Fibroblast of villous mesenchyme (primary cell): ENCODE measurements at places on chromosomes 6 and 20. TPM values are rescaled to one million over a fixed set of nuclear protein-coding genes. Genes with fewer than 3 reads are reported as not detected.

The KAT14 gene
- total RNA-seq = 13.9 and 16.0 TPM in 2 replicates

The TRAPPC3L gene
- under 0.01 TPM in 1 of 2 replicates, not detected in the other for total RNA-seq

The C6orf163 gene
- 2.6 and 2.9 TPM in 2 replicates for total RNA-seq

The MDFI gene
- not detected in 2 replicates for total RNA-seq

The C6orf118 gene
- total RNA-seq = not detected in 2 replicates

The TRIM10 gene
- total RNA-seq = not detected in 2 replicates

The CNBD2 gene
- 1.7 and 4.5 TPM in 2 replicates for total RNA-seq

The PPIL6 gene
- 0.97 and 1.7 TPM in 2 replicates for total RNA-seq

The VNN1 gene
- total RNA-seq = under 0.01 TPM in 2 replicates

The APCDD1L gene
- 0.86 and 2.9 TPM in 2 replicates for total RNA-seq

The OR12D3 gene
- not detected in 2 replicates for total RNA-seq

The ZBTB12 gene
- 1.9 and 3.0 TPM in 2 replicates for total RNA-seq

The ENPP5 gene
- 0.32 and 0.43 TPM in 2 replicates for total RNA-seq

The CTNNBL1 gene
- total RNA-seq = 19.3 and 23.3 TPM in 2 replicates

The HLA-DRB1 gene
- total RNA-seq = not detected in 2 replicates

The DSP gene
- total RNA-seq = 28.1 and 33.2 TPM in 2 replicates

The CSE1L gene
- 67.6 and 114 TPM in 2 replicates for total RNA-seq

The ZBTB46 gene
- total RNA-seq = 13.8 and 21.3 TPM in 2 replicates

The C20orf144 gene
- total RNA-seq = under 0.01 and 0.32 TPM in 2 replicates

The TMEM14B gene
- total RNA-seq = 62.8 and 79.0 TPM in 2 replicates

The SCRT2 gene
- not detected in 2 replicates for total RNA-seq

The RNF144B gene
- 0.97 and 2.6 TPM in 2 replicates for total RNA-seq

The PRSS16 gene
- under 0.01 TPM in 1 of 2 replicates, not detected in the other for total RNA-seq

The SLC4A11 gene
- 1.6 and 1.7 TPM in 2 replicates for total RNA-seq

The PLCB1 gene
- 19.0 and 35.4 TPM in 2 replicates for total RNA-seq

The CCN5 gene
- 0.32 and 1.7 TPM in 2 replicates for total RNA-seq

The HLA-DPA1 gene
- total RNA-seq = 0.43 and 0.97 TPM in 2 replicates

The GRM1 gene
- under 0.01 TPM in 1 of 2 replicates, not detected in the other for total RNA-seq

The MYBL2 gene
- 11.7 and 13.2 TPM in 2 replicates for total RNA-seq
